ENCODE measurements at places on chromosomes 5 and 9. TPM values are rescaled to one million over a fixed set of nuclear protein-coding genes. Genes with fewer than 3 reads are reported as not detected.

The KIAA0825 gene
- total RNA-seq: 1.4 TPM

The C9 gene
- 0.34 TPM for total RNA-seq

The AFAP1L1 gene
- total RNA-seq: 4.3 TPM

DNA sequence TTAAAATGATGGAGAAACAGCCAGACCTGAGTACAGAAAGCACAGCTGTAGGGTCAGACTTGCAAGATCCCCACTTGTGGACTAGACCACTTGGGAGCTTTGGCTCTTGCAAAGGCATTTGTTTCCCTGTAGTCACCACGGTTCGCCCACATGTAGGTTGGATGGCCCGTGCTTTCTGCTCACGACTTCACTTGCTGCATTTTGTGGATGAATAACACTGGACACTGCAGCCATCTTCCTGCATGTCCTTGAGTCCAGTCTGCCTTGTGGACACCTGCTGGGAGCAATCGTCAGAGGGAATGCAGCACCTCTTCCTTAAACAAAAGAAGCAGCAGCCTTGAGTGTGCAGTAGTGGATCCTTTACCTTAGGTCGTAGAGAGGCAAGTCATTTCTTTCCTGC, 372.9 kb upstream of the IRX2 start:
- H3K4me3 ChIP-seq: no peak overlapping the region
- no peak overlapping the region for H3K27ac ChIP-seq
- DNase-seq: no peak
- H3K4me1 ChIP-seq: no peaks in the 10 kb centered on the region

- H3K27me3 ChIP-seq: no peaks in the 10 kb centered on the region
- H3K36me3 ChIP-seq: no peaks in the 10 kb centered on the region
- no peak overlapping the region for H3K4me3 ChIP-seq
- H3K27ac ChIP-seq: no peak overlapping the region
- no peak for DNase-seq
- 0 out of 2 replicates have a peak, but pooled peaks cover 4% of the 10 kb centered on the region for H3K4me1 ChIP-seq
These were observed 120.0 kb upstream of the CDKN2B start for GRCh38 chr9:22129133-22129532.

DNA sequence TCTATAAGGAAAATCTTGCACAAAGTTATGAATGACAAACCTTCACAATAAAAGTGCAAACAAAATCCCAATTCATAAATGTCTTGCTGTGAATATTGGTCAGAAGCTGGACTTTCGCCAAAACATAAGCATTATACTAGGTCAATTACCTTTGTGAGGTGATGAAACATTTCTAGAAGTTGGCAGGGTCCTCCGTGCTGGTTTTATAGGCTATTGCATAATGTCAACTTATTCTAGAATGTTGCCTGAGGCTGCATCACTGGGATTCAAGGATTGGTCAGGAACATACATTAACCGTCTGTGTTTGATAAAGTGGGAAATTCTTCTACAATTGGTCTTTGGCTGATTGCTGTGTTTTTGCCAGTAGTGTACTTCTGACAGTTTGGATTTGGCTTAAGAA, 49.8 kb upstream of the PALM2AKAP2 start:
- no peak for DNase-seq
- peaks cover 81% of the 10 kb centered on the region for H3K27me3 ChIP-seq
- no peaks in the 10 kb centered on the region for H3K36me3 ChIP-seq

GRCh38 chr5:97135868-97136267, 6.5 kb downstream of the LIX1 start:
- H3K27me3 ChIP-seq: no peaks in the 10 kb centered on the region
- H3K36me3 ChIP-seq: no peaks in the 10 kb centered on the region
- DNase-seq: no peak
- H3K4me1 ChIP-seq: no peaks in the 10 kb centered on the region

DNA sequence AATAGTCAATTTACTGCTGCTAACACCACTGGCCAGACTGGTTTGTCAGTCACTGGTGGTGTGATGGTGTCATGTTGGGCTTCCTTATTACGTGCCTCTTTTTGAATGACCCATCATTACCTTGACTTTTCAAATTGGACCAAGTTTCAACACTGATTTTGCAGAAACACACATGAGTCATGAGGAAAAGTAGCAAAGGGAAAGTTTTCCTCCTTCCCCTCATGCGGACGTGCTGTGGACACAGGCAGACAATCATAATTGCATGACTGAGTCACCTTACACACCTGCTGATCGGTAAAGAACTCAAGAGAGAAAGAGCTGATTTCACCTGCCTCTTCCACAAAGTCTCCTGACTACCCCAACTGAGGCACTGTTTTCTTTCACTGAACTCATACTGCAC, 324.5 kb downstream of the ARRDC3 start:
- DNase-seq: no peak
- H3K4me1 ChIP-seq: no peaks in the 10 kb centered on the region
- no peaks in the 10 kb centered on the region for H3K36me3 ChIP-seq
- H3K27me3 ChIP-seq: no peaks in the 10 kb centered on the region

GRCh38 chr9:134896834-134897583, 16.4 kb downstream of the FCN2 start:
- no peaks in the 10 kb centered on the region for H3K36me3 ChIP-seq
- peaks cover 20% of the 10 kb centered on the region for H3K4me1 ChIP-seq
- H3K27ac ChIP-seq: peak overlapping the region; percentile 69

DNA sequence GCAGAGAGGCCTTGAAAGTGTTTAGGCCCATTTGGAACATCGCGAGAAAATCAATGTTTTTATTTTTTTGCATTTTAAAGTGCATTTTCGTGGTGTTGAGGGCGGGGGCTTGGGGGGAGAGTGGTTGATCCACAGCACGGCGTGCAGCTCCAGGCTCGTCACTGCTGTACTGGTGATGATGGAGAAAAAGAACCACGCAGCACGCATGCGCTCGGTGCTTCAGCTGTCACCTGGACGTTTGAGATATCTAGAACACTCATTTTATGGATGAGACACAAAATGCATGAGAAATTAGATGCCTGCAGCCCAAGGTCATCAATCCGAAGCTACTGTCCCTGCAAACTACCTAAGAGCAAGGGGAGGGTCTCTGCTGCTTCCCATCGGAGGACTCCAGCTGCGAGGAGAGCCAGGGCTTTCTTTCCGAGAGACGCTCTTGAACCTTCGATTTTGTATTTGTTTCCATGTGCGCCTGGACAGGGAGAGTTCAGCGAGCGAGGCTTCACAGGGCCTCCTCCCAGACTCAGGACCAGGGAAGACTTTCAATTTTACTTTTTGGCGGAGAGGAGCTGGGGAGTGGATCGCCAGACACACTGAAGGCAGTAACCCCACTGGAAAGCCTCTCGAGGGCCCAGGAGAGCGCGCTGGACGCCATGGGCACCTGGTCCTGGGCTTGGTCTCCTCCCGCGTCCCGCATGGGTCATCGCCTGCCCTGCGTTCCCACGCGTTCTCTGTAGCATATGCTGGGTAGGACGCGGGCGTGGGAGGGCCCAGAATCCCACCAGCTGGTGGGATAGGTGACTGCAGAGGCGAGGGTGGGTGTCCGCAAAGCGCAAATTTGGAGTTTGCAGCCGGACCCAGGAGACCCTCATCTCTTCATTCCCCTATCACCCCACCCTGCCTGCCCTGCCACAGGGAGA, 2.5 kb downstream of the DMRT2 start:
- H3K36me3 ChIP-seq: no peaks in the 10 kb centered on the region
- no peak for DNase-seq
- H3K27me3 ChIP-seq: no peaks in the 10 kb centered on the region
- no peak overlapping the region for H3K27ac ChIP-seq
- H3K4me3 ChIP-seq: no peak overlapping the region
- no peaks in the 10 kb centered on the region for H3K4me1 ChIP-seq

DNA sequence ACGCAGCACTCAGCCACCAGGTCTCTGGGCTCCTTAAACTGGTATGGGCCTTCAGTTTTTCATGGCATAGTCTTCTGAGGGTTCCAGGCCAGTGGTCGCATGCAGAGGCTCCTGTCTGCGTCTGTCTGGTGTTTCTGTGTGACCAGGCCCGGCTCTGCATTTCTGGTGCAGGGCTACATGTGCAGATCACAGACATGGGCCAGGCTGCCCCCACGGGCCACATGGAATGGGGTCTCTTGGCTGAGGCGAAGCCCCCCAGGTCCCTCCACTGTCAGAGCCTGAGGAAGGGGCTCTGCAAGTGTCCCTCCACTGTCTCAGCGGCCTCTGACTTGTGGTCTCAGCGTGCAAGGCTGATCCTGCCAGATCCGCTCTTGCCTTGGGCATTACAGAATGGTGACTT, 15.6 kb upstream of the CARD19 start:
- H3K4me1 ChIP-seq: no peaks in the 10 kb centered on the region
- no peaks in the 10 kb centered on the region for H3K27me3 ChIP-seq
- DNase-seq: no peak
- H3K36me3 ChIP-seq: no peaks in the 10 kb centered on the region

DNA sequence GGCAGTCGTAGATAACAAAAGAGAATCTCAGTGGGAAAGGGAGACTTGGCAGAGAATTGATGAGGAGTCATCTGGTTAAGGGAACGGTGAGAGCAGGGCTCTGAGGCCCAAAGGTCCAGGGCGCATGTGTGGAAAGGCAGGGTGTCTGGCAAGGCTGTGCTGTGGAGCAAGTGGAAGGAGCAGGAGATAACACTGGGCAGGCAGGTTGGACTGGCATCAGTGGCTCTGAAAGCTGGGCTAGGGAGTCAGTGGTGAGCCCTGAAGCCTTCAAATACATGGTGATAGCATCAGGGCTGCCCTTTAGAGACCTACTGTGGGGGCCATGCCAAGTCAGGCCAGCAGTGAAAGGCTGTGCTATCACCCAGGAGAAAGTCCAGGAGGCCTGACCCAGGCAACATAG, 131.3 kb downstream of the GABBR2 start:
- 0 out of 2 replicates have a peak, but pooled peaks cover 5% of the 10 kb centered on the region for H3K27me3 ChIP-seq
- H3K27ac ChIP-seq: no peak overlapping the region
- no peaks in the 10 kb centered on the region for H3K36me3 ChIP-seq
- DNase-seq: no peak
- no peak overlapping the region for H3K4me3 ChIP-seq
- peaks cover 4% of the 10 kb centered on the region for H3K4me1 ChIP-seq

DNA sequence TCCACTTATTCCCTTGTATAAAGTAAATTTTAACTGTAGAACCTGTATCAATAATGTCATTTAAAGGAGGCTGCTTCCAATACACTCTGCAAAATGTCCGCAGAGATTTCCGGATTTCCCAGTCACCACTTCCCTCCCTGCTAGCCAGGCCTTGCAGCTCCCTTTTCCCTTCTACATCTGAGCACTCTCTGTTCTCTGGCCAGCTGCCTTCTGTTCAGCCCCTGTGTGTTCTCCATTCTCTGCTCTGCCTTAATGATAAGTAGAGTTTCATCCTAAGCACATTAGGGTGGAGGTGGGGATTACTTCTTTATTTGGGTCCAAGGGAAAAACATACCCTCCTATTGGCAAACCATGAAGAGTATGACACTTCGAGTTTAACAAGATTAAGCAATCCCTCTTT, 719.6 kb upstream of the WWC1 start:
- no peaks in the 10 kb centered on the region for H3K4me1 ChIP-seq
- H3K4me3 ChIP-seq: no peak overlapping the region
- peaks cover 33% of the 10 kb centered on the region for H3K27me3 ChIP-seq
- no peaks in the 10 kb centered on the region for H3K36me3 ChIP-seq
- DNase-seq: no peak

DNA sequence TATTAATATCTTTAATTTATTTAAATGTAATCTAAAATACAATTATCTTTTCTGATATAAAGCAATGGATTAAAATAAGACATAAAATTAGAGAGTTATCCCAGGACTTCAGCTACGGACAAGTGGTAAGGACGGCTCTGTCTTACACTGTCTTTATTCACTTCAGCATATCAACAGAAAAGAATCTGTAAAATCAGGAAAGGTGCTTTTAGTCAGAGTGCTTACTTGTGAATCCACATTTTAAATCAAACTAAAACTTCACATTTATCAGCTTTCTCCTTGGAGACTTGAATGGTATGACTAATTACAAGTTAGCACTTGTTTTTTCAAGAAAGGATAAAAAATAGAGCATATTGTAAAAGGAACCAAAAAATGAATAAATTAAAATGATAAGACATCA, 39.3 kb downstream of the ST8SIA4 start:
- no peaks in the 10 kb centered on the region for H3K36me3 ChIP-seq
- no peak for DNase-seq
- no peak overlapping the region for H3K27ac ChIP-seq
- H3K4me3 ChIP-seq: no peak overlapping the region

DNA sequence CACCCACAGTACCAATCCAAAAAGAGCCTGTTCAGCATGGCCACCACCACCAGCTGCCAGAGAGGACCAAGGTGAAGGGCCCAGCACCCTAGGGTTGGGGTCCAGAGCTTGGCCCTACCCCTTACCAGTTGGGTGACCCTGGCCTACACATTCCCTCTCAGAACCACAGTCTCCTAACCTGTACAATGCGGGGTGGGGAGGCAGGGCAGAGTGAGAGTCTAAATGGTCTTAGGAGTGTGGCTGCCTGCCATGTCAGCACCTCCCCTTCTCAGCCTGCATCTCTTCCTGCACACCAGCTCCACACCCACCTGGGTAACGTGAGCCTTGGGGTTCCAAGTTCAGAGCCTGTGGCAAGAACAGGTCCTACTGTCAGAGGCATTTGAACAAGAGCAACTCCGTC, 92.2 kb downstream of the C5orf15 start:
- no peak overlapping the region for H3K27ac ChIP-seq
- H3K27me3 ChIP-seq: peaks cover 4% of the 10 kb centered on the region
- no peak for DNase-seq
- H3K4me3 ChIP-seq: no peak overlapping the region

GRCh38 chr5:112625689-112626438, 111.8 kb upstream of the APC start:
- H3K4me3 ChIP-seq: no peak overlapping the region
- DNase-seq: no peak
- 0 out of 2 replicates have a peak, but pooled peaks cover 9% of the 10 kb centered on the region for H3K27me3 ChIP-seq
- H3K36me3 ChIP-seq: no peaks in the 10 kb centered on the region
- H3K4me1 ChIP-seq: no peaks in the 10 kb centered on the region
- no peak overlapping the region for H3K27ac ChIP-seq

DNA sequence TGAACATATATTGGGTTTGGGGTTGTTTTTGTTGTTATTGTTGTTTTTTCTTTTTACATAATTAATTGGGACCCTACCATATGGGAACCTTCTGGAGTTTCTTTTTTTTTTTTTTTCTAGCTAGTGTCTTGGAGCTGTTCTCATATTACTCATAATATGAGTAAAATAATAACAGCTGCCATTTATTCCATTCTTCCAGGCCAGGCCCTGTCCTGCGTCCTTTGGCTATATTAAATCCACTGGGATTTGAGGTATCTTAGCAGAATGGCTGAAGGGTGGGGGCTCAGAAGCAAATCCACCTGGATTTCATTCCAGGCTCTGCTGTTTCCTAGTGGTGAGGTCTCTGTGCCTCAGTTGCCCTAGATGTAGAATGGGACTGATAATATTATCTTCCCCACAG, 47.2 kb upstream of the RPL26L1 start:
- H3K36me3 ChIP-seq: no peaks in the 10 kb centered on the region
- no peaks in the 10 kb centered on the region for H3K4me1 ChIP-seq
- DNase-seq: no peak
- H3K27ac ChIP-seq: no peak overlapping the region
